ENCODE measurements at places on chromosomes 2 and 18. TPM values are rescaled to one million over a fixed set of nuclear protein-coding genes. Genes with fewer than 3 reads are reported as not detected.
A peak's percentile ranks its signal among the peaks of the same experiment; 100 is the strongest.

The ATP6V1C2 gene
- not detected for total RNA-seq

The RAB31 gene
- total RNA-seq, result 15.6 TPM

The HK2 gene
- total RNA-seq, result 13.3 TPM

The MPP4 gene
- 0.17 TPM for total RNA-seq

GRCh38 chr2:178512484-178512883, 32.2 kb downstream of the PLEKHA3 start:
- no peak overlapping the region for H3K4me3 ChIP-seq
- H3K4me1 ChIP-seq, result peaks cover 14% of the 10 kb centered on the region
- H3K36me3 ChIP-seq, result peaks cover 5% of the 10 kb centered on the region
- no peaks in the 10 kb centered on the region for H3K27me3 ChIP-seq

DNA sequence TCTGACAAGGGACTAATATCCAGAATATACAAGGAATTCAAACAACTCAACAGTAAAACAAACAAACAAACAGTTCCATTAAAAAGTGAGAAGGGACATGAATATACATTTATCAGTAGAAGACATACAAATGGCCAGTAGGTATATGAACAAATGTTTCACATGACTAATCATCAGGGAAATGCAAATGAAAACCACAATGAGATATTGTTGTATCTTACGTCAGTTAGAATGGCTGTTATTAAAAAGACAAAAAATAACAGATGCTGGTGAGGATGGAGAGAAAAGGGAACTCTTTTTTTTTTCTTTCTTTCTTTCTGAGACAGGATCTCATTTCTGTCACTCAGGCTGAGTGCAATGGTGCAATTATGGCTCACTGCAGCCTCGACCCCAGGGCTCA, 175.5 kb downstream of the CAMKMT start:
- H3K27me3 ChIP-seq, result no peaks in the 10 kb centered on the region
- peaks cover 2% of the 10 kb centered on the region for H3K4me1 ChIP-seq
- H3K4me3 ChIP-seq, result no peak overlapping the region
- H3K27ac ChIP-seq, result no peak overlapping the region

DNA sequence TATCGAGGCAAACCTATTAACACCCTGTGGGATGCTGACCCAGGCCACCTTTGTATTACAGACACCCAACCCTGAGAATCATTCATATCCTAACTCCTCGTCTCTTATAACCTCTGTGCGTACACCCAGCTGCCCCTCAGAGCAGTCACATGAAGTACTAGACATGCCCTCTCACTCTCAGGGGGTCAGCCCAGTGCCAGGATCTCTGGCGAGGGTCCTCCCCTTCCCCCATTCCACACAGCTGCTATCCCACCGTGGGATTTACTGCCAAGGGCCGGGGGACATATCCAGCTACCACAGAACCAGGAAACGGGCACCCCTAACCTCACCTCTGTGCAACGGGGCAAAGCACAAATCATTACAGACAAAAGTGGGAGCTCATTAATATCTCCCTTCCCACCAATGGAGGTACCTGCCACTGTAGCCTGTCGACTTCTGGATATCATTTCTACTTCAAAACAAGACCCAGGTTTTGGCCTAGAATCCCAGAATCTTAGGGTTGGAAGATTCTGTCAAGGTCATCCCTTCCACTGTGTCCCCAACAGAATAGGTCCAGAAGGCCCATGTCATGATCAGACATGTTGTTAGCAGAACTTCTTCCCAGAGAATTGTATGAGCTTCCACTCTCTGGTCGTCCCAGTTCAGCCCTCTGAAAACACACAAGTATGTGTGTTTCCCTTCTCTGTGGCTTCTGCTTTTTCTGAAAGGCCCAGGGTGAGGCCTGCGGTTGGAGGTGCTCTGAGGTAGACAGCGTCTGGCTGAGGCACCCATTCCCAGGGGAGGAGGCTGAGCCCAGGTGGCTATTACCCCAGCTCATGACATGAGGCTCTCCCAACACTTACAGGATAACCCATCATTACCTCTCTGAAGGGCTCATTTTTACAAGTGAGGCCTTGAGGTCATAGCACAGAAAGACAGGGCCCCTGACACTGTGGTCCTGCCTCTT, 1.7 kb downstream of the TMBIM1 start:
- peak overlapping the region; percentile 95 for H3K4me3 ChIP-seq
- H3K27me3 ChIP-seq, result no peaks in the 10 kb centered on the region
- no peaks in the 10 kb centered on the region for H3K36me3 ChIP-seq
- peak overlapping the region; percentile 99 for H3K27ac ChIP-seq
- DNase-seq, result peak; percentile 59

- no peak overlapping the region for H3K27ac ChIP-seq
- no peaks in the 10 kb centered on the region for H3K27me3 ChIP-seq
- no peak for DNase-seq
- H3K4me1 ChIP-seq, result no peaks in the 10 kb centered on the region
- H3K36me3 ChIP-seq, result no peaks in the 10 kb centered on the region
These were observed 255.6 kb downstream of the PTPRM start for GRCh38 chr18:7822435-7823331.

GRCh38 chr2:98771721-98772524, 41.0 kb upstream of the MGAT4A start:
- H3K36me3 ChIP-seq, result peaks cover 2% of the 10 kb centered on the region
- H3K4me3 ChIP-seq, result peak overlapping the region; percentile 95
- H3K27me3 ChIP-seq, result no peaks in the 10 kb centered on the region
- DNase-seq, result peak; percentile 32
- H3K27ac ChIP-seq, result peak overlapping the region; percentile 97

GRCh38 chr2:142954493-142954892, 77.0 kb downstream of the KYNU start:
- peaks cover 23% of the 10 kb centered on the region for H3K27me3 ChIP-seq
- DNase-seq, result no peak
- no peak overlapping the region for H3K4me3 ChIP-seq
- H3K4me1 ChIP-seq, result no peaks in the 10 kb centered on the region
- peaks cover 2% of the 10 kb centered on the region for H3K36me3 ChIP-seq
- no peak overlapping the region for H3K27ac ChIP-seq

GRCh38 chr2:158239271-158239670, 137.6 kb downstream of the UPP2 start:
- H3K36me3 ChIP-seq, result no peaks in the 10 kb centered on the region
- H3K27ac ChIP-seq, result no peak overlapping the region
- no peak for DNase-seq
- H3K4me1 ChIP-seq, result no peaks in the 10 kb centered on the region
- no peaks in the 10 kb centered on the region for H3K27me3 ChIP-seq

GRCh38 chr2:97005353-97005752, 19.0 kb upstream of the FAM178B start:
- no peaks in the 10 kb centered on the region for H3K36me3 ChIP-seq
- no peak overlapping the region for H3K27ac ChIP-seq
- peaks cover 1% of the 10 kb centered on the region for H3K4me1 ChIP-seq
- no peak overlapping the region for H3K4me3 ChIP-seq

DNA sequence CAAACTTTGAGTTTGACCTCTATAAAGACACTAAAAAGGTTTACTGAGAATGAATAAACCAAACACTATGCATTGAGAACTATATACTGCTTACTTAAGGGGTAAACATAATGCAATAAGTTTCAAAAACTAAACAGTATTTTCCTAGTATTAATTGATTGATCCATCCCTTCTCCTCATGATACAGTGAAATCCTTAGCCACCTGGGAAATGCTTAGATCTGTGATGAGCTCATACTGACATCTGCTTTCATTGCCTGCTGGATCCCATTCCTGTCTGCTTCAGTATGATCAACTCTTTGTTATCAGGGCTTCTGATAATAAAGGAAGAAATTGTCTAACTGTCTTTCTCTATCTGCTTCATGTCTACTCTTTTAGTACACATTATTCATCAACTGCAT, 74.9 kb upstream of the UBE2E3 start:
- DNase-seq, result no peak
- H3K27me3 ChIP-seq, result peaks cover 34% of the 10 kb centered on the region
- no peaks in the 10 kb centered on the region for H3K36me3 ChIP-seq
- no peak overlapping the region for H3K27ac ChIP-seq

GRCh38 chr2:203237346-203238238, 1.2 kb upstream of the CYP20A1 start:
- peaks cover 8% of the 10 kb centered on the region for H3K36me3 ChIP-seq
- no peak for DNase-seq
- peak overlapping the region; percentile 99 for H3K27ac ChIP-seq

DNA sequence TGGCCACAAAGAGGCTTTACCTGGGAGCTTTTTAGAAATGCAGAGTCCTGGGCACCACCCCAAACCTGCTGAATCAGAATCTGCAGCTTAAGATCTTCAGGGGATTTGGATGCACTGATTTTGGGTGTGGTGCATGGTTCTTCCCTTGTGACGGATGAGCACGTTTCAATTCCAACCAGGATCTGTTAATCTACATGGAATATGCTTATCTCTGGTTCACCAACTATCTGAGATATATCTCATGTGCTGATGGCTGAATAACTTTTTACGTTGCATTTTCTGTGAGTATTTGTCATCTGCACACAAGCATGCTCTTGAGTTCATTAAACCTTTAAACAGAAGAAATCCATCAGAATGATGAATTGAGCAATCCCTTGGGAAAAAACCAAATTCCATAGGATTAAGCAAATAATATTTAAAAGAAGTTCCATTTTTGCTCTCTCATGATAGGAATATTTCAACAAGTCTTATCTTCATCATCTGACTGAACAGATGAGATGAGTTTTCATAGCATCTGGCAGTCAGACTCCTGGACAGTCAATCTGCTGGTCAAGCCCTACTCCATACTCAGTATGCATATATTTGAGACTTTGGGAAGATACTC, 120.6 kb downstream of the PLB1 start:
- H3K27me3 ChIP-seq, result no peaks in the 10 kb centered on the region
- peaks cover 2% of the 10 kb centered on the region for H3K36me3 ChIP-seq
- H3K4me3 ChIP-seq, result no peak overlapping the region

DNA sequence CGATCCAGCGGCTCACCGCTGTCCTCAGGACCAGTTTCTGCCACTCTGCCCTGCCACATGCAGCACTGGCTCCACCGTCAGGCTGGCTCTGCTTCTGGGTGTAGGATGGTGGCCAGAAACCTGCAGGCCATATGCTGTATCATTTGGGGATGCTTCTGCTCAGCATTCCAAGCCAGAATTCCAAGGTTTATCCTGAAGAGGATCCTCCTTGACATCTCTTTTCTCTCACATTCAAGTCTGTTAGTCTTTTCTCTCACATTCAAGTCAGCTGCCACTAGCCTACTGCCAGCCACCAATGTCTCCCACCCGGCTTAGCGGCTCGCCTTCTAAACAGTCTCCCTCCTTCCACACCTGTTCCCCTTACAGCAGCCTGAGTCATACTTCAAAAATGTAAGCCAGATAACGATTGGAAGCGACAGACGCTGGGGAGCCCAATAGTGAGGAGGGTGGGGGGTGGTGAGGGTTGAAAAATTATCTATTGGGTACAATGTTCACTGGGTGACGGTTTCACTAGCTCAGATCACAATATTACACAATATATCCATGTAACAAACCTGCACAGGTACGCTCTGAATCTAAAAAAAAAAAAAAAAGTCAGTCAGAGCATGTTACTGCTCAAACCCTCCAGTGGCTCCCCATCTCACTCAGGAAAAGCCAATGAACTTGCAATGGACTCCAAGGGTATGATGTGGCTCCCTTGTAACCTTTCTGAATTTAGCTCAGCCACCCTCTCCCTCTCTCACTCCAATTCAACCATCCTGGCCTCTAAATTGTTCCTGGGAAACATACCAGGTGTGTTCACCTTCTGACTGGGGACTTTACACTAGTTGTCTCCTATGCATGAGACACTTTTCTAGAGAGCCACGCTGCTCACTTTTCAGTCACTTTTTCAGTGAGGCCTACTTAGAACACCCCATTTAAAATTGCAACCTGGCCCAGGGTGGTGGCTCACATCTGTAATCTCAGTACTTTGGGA, 38.8 kb upstream of the SP3 start:
- peaks cover 30% of the 10 kb centered on the region for H3K27me3 ChIP-seq
- DNase-seq, result no peak
- peaks cover 2% of the 10 kb centered on the region for H3K4me1 ChIP-seq
- H3K27ac ChIP-seq, result no peak overlapping the region

DNA sequence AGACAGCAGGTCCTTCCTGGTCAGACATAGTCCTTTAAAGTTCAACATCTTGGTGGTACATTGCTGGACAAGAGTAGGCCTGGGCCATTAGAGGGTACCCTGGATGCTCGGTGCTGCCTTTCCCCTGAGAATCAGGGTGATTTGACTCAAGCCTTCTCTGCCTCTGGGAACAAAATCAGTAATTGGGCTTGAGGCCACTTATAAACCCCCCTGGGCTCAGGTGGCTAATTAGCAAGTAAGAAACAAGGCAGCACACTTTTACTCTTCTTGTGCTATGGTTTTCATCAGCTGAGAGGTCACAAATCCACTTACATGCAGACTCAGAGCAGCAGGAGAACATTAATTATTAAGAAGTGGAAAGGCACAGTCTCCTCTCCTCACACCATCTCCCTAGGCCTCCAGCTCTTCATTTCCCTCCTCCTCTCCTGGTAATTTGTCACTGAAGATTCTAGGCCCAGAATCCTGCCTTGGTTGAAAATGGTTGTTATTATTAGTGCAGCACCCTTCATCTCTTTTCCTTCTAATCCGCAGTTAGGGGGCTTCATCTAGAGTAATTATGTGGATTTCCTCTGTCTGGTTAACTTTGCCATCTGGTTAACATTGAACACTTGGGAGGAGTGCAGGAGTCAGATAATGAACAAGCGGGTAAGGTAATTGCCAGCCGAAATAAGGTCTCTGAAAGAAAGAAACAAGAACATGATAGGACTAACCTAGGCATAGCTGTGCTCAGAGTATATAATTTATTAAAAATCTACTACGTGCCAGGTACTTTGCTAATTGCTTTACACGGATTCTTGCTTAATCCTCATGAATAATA, 29.7 kb upstream of the CASP10 start:
- H3K4me3 ChIP-seq, result no peak overlapping the region
- DNase-seq, result no peak
- H3K36me3 ChIP-seq, result peaks cover 10% of the 10 kb centered on the region
- no peaks in the 10 kb centered on the region for H3K27me3 ChIP-seq
- peaks cover 39% of the 10 kb centered on the region for H3K4me1 ChIP-seq
- peak overlapping the region; percentile 91 for H3K27ac ChIP-seq

GRCh38 chr2:85707304-85707703, 13.1 kb downstream of the GNLY start:
- peaks cover 30% of the 10 kb centered on the region for H3K27me3 ChIP-seq
- no peaks in the 10 kb centered on the region for H3K36me3 ChIP-seq
- H3K4me3 ChIP-seq, result no peak overlapping the region
- H3K4me1 ChIP-seq, result peaks cover 34% of the 10 kb centered on the region
- no peak for DNase-seq

DNA sequence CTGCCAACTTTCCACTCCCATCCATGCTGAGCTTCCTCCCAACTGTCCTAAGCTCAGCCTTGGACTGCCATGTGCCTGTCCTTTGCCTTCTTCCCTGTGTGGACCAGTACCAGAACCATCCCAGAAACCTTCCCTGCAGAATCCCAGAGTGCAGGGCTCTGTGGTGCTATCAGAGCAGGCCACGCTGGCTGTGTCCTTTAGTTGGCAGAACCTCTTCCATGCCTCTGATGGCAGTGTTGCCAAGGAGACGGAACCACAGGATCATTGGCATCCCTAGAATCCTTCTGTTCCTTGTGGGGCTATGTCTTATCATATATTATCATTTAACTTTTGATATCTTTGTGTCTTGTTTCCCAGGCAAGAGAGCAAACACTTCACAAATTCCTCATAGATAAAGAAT, 73.0 kb upstream of the NOSTRIN start:
- DNase-seq, result no peak
- no peaks in the 10 kb centered on the region for H3K27me3 ChIP-seq
- H3K4me1 ChIP-seq, result peaks cover 10% of the 10 kb centered on the region
- H3K4me3 ChIP-seq, result no peak overlapping the region
- peaks cover 5% of the 10 kb centered on the region for H3K36me3 ChIP-seq
- H3K27ac ChIP-seq, result no peak overlapping the region

GRCh38 chr18:11391661-11392060, 217.7 kb upstream of the SLC35G4 start:
- H3K4me1 ChIP-seq, result no peaks in the 10 kb centered on the region
- H3K27me3 ChIP-seq, result no peaks in the 10 kb centered on the region
- H3K36me3 ChIP-seq, result no peaks in the 10 kb centered on the region
- H3K27ac ChIP-seq, result no peak overlapping the region

All from T-helper 17 cell (primary cell).